Left renal pelvis (tissue), 4 donors: ENCODE measurements at places on chromosomes 5 and 9. TPM values are rescaled to one million over a fixed set of nuclear protein-coding genes. Genes with fewer than 3 reads are reported as not detected.
A peak's percentile ranks its signal among the peaks of the same experiment; 100 is the strongest.

DNA sequence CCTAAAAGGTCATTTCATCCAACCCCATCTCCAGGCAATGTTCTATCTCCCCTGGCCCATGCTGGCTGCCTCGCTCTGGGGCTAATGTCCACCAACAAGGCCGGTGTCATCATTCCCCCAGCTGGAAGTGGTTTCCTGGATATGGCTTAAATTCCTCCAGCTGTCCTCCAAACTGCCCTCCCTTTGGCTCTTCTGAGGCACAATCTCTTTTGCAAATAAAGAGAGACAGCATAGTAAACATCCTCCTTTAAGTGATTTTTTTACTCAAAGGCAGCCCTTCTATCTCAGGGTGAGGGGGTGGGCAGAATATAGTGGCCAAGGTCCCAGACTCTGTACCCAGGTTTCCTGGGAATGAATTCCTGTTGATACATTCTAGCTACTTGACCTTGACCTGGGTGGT lies 117.4 kb upstream of the PANK3 start:
- DNase-seq, result no peak

DNA sequence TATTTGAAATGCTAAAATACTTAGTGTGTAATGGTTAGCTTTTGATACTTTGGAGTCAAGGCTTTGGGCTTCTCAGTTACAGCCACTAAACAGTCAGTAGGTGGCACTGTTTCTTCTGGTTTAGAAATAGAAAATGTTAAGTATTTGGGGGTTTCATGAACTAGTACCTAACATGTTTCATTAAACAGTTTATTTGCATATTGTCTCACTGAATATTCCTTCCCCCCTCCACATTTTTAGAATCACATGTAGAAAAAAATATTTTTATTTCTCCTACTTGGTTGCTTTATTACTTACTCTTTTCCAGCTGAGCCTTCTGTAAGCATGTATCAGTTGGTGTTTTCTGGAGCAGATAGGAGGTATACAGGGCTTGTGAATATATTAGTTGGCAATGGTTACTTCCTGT lies 48.0 kb downstream of the IPO11 start:
- peak; percentile 18 for DNase-seq

- DNase-seq, result no peak
Measured at GRCh38 chr5:111776913-111777781, 20.2 kb upstream of the NREP start.

DNA sequence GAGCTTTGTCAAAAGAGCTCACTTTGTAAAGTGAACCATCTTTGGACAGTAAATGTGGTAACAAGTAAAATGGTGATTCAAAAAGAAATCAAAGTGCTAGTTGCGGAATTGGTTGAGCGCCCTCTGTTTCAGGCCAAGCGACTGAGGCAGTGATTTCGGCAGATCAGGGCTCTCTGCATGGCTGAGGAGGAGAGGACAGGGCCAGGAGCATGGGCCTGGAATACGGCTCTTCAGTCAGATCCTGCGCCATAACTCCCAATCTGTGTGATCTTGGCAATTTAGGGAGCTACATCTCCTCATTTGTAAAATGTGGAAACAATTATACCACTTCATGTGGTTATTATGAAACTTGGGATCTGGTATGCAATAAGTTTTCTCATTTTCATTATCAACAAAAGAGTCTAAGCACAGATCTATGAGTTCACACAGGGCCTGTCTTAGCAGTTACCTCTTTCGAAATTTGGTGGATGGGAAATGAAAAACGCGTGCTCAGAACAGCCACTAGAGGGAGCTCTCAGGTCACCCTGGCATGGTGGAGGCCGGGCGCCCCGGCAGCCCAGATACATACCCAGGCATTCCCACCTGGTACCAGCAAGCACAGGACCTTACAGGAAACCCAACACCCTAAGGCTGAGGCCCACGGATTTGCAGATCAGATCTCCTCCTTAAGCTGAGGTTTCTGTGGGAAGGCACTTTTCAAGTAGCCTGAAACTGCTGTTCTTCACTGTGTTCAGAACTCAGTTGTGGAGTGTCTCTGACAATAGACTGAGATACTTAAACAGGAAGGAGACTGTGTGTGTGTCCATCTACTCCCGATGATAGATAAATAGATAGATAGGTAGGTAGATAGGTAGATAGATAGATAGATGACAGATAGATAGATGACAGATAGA lies 303.7 kb downstream of the RAB3C start:
- peak; percentile 26 for DNase-seq

Gene PKD2L2
- polyA plus RNA-seq, result 0.50 TPM

DNA sequence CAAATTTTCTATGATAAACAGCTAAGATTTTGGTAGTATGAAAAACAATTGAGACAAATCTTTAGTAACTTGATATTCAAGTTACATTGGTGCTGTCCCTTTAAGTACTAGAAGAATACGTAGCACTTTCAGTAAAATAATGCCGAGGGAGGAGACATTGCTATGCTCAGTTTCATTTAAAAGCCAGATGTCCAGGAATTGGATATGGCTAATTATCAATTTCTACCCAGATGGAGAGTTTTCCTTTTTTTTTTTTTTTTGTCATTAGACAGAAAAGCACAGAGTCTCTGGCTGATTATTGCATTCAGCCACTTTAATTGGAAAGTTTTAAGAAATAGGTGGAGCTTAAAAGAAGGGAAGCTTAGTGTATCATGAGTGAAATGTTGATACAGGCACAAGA lies 40.4 kb upstream of the APC start:
- no peak for DNase-seq

DNA sequence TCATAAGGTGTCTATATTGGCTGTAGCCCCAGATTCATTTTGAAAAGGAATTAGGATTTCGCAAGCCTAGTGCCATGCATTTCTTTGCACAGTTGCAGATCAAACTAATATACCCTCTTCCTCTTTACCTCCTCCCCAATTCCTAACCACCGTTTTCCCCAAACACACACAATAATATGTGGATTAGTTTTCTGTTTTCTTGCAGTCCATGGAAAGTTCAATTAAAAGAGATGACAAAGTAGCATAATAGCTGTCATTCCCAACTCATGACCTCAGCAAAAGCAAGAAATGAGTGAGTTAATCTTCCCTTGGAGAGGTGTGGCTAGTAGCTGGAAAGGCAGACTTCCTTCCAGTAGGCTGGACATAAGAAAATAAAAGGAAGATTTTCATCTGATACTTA lies 349.1 kb downstream of the TMEM232 start:
- DNase-seq, result no peak

DNA sequence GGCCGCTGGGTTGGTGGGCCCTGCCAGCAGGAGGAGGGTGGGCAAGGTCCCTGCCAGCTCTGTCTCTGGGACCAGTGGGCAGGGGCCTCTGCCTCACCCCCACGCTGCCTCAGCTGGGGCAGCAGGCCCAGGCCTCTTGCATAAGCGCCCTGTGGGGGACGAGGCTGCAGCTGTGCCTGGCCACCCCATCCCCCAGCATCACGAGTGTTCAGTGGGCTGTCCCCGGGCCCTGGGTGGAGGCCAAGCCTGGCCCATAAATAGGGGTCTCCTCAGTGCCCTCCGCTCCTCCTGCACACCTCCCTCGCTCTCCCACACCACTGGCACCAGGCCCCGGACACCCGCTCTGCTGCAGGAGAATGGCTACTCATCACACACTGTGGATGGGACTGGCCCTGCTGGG lies at the start of gene PTGDS:
TSS of gene PTGDS (plus strand) at position 282 of the 400 bp plus-strand sequence. CDS start at position 357, 75 bp downstream.
- DNase-seq, result no peak

DNA sequence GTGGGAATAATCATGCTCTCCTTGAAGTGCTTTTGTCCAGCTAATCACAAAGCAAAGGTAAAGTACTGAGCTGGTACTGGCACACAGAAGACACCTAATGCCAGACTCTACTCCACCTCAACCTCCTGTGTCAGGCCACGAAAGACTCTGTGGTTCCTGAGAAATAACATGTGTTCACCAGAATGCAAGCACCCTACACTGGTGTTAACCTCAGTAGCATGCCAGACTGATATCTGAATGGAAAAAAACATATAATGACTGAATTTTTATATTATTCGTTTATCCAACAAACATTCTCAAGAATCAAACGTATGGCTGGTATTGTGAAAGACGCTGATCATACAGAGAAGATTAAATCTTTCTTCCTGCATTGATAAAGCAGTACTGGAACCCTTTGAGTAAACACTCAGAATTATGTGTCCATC lies 97.1 kb upstream of the IFNE start:
- DNase-seq, result no peak

Gene HMGCR
- 78.8 TPM for polyA plus RNA-seq
